ENCODE measurements at places on chromosomes 5 and 9.

- DNase-seq, result no peak
Measured at GRCh38 chr5:159849437-159850083, 66.7 kb upstream of the ADRA1B start.

- DNase-seq, result no peak
Measured at GRCh38 chr9:128385496-128386460, 14.6 kb downstream of the URM1 start.

DNA sequence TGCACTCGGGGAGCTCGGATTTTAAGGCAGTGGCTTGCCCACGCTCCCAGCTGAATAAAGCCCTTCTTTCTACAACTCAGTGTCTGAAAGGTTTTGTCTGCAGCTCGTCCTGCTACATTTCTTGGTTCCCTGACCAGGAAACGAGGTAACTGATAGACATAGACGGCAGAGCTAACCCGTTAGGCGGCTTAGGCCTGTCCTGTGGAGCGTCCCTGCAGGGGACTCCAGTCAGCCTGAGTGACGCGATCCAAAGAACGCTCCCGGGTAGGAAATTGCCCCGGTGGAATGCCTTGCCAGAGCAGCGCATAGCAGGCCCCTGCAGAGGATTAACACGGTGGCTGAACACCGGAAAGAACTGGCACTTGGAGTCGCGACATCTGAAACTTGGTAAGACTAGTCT lies 1.8 kb upstream of the SELENOP start:
- no peak for DNase-seq

DNA sequence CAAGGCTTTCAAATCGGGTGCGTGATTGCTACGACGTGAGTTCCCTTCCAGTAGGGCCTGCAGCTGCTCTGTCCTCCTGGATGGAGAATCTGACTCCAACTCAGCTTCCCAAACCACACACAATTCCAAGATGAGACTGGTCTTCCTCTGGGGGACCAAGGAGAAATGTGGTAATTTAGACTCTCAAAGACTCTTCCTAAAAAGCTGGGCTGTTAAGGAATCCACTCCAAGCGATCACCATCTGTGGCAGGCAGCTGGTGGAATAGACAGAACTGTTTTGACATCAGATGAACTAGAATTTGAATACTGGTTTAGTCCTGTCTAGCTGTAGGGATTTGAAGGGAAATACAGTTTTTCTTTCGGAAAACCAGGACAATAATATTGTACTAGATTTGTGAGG lies 130.7 kb upstream of the KLF4 start:
- no peak for DNase-seq

GRCh38 chr9:106039151-106039935 lies 345.0 kb downstream of the TMEM38B start:
- DNase-seq, result no peak

GRCh38 chr5:50710838-50711237 lies 44.4 kb downstream of the PARP8 start:
- DNase-seq, result no peak

GRCh38 chr9:82209797-82210470 lies 221.4 kb downstream of the SPATA31D1 start:
- DNase-seq, result no peak

DNA sequence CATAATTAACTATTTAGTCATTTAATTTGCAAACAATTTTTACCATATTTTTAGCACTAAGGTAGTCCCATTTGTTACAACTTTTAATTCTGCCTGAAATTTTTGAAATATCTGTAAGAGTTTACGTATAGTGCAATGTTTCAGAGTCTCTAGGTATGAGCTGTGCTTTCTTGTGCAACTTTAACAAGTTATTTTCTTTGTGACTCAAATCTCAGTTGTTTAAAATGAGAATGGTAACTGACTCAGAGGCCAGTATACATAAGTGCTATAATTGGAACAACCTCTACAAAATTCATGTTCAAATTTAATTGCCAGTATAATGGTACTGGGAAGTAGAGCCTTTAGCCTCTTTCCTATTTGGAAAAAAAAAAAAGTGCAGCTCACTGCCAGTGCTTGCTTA lies 14.2 kb upstream of the ZNF883 start:
- no peak for DNase-seq

DNA sequence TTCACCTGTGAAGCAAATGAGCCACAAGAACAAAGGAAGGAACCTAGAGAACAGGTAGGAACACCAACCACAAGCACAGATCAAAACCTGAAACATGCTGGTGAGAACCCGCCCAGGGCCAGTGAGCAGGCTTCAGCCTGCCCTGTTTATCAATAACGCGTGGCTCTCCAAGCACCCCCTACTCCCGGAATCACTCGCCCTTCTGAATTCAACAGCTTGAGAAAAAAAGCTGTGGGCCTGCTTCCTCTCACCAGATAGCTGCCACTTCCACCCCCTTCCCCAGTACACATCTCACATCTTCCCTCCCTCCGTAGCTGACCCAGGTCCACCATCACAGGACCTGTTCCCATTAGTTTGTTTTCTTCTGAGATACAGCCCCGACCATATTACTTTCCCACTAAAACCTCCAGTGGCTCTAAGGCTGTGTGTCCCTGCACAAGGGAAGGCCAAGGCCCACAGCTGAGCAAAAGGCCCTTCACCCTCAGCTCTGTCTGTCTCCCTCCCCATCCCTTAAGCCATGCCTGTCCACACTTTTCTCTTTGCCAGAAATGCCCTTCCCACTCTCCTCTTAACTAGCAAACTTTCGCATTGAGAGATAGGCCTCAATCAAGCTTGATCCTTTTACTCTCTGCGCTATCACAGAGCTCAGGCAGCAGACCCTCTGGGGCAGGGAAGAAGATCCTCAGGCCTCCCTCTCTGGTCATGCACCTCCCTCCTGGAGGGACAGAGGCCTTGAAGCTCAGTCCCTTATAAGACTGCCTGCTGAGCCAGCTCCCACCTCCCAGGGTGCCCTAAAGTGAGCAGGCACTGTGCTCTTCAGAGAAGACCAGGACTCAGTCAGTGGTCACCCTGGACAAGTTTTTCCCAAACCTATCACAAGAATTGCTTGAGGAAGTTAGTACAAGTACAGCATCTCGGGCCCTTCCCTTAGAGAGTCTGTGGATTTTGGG lies 30.1 kb downstream of the B4GALT1 start:
- DNase-seq, result no peak

- DNase-seq, result no peak
Measured at GRCh38 chr5:16464664-16465543, 696 bp downstream of the ZNF622 start.

GRCh38 chr9:109972026-109972882 lies 192.3 kb downstream of the PALM2AKAP2 start:
- DNase-seq, result no peak

GRCh38 chr5:104494083-104494482 lies 931.5 kb upstream of the NUDT12 start:
- DNase-seq, result no peak

- DNase-seq, result no peak
Measured at GRCh38 chr5:99911971-99912370, 623.2 kb upstream of the FAM174A start.

- peak; percentile 83 for DNase-seq
Measured at GRCh38 chr9:127903557-127904475, 4.4 kb upstream of the ST6GALNAC6 start.

DNA sequence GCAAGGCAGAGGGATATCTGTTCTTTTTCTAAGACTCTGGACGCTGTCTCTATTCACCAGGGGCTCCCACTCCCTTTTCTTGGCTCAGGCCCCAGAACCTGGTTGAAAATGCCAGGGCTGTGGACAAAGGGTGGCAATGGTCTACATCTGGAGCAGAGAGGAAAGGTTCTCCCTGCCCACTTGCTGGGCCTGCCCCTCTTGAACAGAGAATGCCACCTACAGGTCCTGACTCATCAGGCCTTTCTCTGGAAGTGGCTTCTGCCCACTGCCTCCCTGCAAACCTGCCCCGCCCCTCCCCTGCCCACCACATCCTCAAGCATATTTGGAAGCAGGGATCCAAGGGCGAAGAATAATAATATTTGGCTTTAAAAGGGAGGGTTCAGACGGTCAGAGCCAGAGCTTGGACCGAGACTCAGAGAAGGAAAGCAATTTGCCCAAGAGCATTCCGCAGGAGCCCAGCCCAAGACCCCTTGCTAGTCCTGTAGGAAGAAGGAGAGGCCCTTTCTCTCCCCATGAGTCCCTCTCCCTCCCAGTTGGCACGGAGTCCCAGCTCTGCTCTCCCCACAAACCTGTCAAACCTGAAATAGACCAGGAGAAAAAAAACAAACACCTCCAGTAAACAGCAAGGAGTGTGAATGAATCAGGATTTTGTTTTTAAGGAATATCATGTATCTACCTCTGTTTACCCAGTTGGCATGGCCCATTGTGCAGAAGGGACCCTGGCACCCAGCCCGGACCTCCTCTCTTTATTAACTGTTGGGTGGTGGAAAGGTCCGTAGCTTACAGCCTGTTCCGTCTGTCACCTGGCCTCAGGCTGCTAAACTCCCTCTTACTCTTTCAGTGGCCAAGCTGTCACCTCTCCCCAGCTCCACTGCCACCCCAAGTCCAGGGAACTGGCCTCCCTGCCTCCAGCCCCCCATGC lies 37.7 kb upstream of the STXBP1 start:
- no peak for DNase-seq

DNA sequence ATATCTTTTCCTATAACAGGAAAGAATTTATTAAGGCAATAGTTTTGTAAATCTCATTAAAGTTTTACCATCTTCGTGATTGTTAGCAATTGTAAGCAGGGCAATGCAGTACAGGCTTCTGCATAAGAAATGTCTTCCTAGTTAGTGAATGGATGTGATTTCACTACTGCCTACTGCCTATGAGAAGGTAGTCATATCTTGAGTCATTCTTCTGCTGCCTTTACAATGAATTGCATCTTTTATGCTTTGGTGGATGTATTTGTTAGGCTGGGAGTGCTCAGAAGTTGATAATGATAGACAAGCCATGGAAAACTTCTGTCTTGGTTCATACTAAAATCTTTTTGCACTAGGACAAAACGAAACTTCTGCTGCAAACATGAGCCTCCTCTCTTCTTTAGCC lies 128.0 kb downstream of the ADAMTSL1 start:
- DNase-seq, result no peak

- peak; percentile 21 for DNase-seq
Measured at GRCh38 chr5:126492939-126493338, 69.7 kb downstream of the GRAMD2B start.

DNA sequence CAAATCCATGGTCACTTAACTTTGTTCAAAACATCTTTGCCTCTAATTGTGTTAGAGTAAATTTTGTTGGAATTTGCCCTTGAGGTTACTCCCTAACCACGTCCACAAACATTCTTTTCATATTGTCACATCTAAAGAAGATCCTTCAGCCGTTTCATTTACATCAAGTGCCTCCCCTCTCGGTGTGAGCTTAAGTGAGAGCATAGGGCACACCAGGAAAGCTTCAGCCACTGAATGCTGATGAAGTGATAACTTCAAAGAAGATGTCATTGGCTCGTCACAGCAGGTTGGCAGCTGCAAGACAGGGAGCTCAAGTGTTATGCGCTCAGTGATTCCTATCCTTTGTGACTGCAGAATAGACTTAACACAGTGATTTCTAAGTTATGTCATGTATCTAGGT lies 49.6 kb upstream of the ADAMTS19 start:
- DNase-seq, result no peak

DNA sequence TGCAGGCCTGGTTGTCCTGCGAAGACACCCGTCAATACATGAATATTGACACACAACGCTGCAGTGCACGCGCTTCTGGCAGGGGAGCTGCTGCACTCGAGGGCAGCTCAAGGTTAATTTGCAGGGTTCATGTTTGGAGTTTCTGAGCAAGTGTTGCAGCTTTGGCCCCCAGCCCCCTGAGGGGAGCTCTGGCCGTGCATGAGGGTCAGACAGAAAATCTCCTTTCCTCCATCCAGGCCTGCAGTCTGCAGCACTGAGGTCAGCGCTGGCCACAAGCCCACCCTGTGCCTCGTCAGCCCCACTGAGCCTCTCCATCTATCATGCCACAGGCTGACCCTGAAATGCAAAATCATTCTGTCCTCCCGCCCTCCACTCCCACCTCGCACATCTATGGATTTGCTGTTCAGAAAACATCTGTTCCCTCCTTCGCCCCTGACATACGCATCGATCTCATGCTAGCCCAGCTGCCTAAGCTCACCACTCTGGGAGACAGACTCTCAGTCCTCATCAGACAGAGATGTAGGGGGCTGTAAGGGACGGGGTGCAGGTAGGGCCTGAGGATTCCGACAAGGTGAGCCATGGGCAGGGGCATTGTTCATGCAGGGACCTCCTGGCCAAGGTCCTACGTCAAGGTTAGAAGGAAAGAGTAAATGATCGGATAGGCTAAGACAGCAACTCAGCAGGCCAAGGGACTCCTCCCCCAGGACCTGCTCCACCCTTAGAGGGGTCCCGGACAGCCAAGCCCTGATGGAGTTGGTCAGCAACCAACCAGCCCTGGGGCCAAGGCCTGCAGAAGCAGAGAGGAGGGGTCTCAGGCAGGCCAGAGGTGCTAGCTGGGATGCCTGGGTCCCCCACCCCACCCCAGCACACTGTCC lies 125.1 kb downstream of the KCNIP1 start:
- DNase-seq, result no peak

DNA sequence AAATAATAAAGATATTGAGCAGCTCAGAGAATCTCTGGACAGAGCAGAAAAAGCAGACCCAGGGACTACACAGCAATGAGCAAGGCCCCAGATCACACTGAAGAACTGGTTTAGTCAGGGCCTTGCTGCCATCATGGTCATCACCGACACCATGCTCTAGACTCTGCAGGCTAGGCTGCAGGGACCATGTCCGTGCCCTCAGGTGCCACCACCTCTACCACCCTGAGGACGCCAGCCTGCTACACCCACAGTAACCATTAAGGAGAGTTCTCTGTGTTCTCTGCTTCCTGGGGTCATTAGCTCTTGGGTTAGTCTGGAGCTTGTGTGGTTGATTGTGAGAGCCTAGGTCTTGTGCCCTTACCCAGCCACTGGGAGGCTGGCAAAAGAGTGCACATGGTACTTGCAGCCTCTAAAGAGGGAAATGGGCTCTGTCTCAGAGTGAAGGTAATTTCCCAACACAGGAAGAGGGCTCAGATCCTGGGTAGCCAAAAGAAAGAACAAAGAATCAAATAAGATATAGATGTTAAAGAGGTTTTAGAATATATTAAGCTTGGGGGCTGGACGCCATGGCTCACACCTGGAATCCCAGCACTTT lies 31.9 kb upstream of the JADE2 start:
- no peak for DNase-seq

- no peak for DNase-seq
Measured at GRCh38 chr5:165309446-165309845, 1804.0 kb downstream of the MAT2B start.

DNA sequence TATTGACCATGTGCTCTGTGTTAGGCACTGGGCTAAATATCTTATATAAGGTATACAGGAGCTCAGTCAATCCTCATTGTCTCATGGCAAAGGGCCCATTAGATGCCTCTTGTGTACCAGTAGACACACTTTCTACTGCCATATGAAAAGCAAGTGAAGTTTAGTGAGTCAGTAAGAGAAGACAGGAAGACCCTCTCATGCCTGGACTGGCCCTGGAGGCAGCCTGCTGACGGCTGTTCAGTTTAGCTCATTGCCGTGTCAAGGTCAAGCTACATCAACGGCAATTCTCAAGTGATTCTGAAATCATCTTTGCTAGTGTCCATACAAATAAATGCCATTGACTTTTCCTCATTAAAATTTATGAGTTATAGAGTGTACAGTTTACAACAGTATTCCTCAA lies 237.9 kb downstream of the IRX1 start:
- no peak for DNase-seq
